ENCODE measurements at places on chromosomes 1 and 21.

GRCh38 chr1:41618871-41619270 lies 134.4 kb upstream of the EDN2 start:
- DNase-seq: no peak

DNA sequence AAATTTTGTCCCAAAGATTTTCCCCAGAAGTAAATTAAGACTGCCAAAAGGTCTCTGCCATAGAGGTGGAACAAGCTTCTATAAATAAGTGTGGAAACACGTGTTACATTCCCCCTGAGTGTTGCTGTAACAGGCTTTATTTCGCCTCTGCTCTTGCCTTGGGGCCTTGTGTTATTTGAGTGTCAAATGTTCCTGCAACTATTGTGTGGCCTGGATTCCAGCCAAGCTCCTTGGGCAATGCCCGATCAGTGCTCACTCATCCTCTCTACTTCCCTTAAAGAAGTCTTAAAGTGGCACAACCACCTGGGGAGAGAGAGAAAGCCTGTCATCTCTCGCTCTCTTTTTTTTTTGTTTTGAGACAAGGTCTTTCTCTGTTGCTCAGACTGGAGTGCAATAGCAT lies 156.7 kb downstream of the NR5A2 start:
- peak; percentile 71 for DNase-seq

GRCh38 chr1:81409780-81410274 lies 390.9 kb upstream of the ADGRL2 start:
- peak; percentile 11 for DNase-seq

GRCh38 chr1:68149907-68150306 lies 82.4 kb downstream of the WLS start:
- DNase-seq: no peak

- DNase-seq: no peak
Observed at GRCh38 chr1:248847956-248848561, 10.0 kb downstream of the ZNF672 start.

GRCh38 chr1:29531596-29531995 lies 295.3 kb downstream of the PTPRU start:
- no peak for DNase-seq

GRCh38 chr1:214966346-214966745 lies 116.2 kb upstream of the KCNK2 start:
- peak; percentile 15 for DNase-seq

DNA sequence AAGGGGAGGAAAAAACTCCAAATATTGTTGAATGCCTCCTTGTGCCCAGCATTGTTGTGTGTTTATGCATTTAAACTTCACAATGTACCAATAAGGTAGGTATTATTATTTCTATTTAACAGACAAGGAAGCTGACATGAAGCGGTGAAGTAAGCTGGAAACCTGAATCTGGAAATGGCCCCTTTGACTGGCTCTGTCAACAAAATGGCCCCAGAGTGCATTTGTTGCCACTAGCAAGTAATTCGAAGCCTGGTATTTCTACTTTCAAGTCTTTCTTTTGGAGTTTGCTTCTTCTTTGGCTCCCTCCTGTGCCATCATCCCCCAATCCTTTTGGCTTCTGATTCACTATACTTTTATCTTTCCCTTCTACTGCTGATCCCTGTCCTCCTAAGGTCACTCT lies 23.1 kb downstream of the CRYZL1 start:
- no peak for DNase-seq

GRCh38 chr1:34276606-34277005 lies 99.9 kb downstream of the C1orf94 start:
- no peak for DNase-seq

DNA sequence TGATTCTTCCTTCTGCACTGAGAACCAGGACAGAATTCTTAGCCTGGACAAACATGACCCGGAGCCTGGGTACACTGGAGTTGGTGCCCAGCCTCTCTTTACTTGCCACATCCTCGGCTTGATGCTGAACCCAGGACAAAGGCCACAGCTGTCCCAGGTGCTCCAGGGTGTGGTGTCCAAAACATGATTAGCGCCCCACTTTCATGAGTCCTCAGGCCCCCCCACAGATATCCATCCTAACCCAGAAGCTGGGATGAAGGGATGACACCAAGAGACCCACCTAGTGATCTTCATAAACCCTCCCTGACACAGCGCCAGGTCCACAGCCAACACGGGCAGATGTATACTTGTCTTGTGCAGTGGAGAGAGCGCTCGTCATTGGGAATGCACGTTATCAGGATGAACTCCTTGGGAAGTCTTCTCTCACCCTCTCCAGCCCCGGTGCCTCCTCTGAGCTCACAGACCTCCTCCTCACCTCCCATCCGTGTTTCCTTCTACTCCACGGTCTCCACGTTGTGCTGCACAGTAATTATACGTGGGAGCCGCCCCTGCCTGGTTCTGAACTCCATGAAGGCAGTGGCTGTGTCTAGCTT lies 3.6 kb downstream of the ABCA4 start:
- no peak for DNase-seq

GRCh38 chr1:240312872-240313271 lies 221.2 kb downstream of the FMN2 start:
- DNase-seq: peak; percentile 93

Measured in fibroblast of skin of right quadriceps (primary cell).